ENCODE measurements at places on chromosomes 2 and 18.

DNA sequence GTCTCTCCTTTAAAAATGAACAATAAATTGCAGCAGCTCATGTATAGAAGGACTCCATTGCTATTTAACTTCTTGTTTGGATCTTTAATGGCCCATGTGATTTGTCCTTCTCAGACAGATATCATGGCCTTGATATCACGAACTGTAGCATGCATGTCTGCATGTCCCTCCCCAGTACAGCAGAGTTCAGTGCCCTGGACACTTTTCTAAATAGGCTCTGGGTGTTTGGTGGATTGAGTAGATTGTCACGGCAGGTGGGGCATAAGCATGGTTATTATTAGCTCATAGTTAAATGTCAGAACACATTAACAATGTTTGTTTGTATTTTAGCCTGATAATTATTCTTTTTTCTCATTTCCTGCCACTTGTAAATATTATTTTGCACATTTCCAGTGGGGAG, 118.3 kb downstream of the LRRTM1 start:
- DNase-seq, result no peak

GRCh38 chr2:182616471-182617393, 99.3 kb upstream of the DNAJC10 start:
- DNase-seq, result no peak

- DNase-seq, result no peak
These were observed 95.5 kb downstream of the ZNF521 start for GRCh38 chr18:25256439-25256838.

DNA sequence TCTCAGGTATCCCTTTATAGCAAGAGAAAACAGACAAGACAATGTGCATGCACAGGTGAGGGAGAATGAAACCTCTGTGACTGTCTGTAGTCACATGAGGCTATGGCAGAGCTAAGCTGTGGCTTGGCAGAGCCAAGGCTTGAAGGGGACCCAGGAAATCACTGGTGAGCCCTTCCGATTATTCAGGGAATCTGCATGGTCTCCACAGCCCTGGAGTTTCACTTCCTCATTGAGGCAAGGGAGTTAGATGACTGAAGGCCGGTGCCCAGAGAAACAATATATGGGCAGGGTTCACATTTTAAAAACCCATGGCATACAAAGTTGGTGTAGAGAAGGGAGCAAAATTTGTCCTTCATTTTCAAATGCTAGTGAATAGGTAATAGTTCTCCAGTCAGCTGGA, 144.4 kb upstream of the REV1 start:
- DNase-seq, result no peak

DNA sequence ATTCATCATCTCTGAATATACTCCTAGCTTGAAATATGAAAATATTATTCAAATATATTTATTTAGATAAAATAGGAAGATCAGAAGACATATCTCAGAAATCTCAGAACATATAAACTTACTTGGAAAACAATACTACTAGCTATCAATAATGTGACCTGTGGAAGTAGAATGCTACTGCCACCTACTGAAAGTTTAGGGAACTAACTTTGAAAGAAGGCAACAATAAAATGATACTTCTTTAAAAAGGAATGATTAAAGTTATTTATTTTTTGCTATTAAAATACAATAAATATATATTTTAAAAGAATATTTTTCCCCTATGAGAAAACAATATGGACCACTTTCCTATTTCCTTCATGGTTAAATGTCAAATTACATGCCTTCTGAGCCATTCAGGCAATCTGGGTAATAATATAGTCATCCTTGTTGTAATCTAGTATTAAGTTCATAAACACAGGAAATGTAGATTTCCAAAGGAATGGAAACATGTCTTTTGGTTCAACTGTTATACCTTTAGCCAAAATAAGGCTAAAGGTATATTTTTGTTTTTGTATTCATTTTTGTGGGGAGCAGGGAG, 26.0 kb downstream of the ACADL start:
- DNase-seq, result peak; percentile 12

- no peak for DNase-seq
These were observed 19.0 kb downstream of the ETAA1 start for GRCh38 chr2:67416136-67416535.

DNA sequence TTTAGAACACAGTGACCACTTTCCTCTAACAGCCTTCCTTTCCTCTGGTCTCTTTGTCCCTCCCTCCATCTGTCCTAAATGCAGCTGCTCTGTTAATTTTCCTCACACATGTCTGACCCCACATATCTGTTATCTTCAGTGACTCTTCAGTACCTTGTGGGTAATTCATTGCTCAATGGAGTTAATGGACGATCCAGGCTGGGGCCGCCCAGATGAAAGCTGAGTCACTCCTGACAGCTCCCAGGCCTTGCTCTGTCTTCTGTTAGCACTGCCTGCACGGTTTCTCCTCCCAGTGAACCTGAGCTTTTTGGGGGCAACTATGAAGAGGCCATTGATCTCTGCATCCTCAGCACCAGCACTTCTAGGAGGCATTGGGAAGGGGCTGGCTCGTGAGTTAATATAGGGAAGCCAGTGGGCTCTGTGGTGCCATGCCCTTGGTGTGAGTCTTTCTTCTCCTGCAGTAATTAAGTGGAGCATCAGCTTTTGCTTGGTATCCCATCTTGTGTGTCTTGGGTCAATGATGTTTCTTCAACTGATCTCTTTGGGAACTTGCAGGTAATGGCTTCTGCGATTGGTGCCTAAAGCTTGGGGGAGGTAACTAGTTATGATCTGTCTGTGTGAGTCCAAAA, 67.3 kb downstream of the SNORC start:
- no peak for DNase-seq

- DNase-seq, result no peak
These were observed 3.6 kb downstream of the KIDINS220 start for GRCh38 chr2:8833853-8834252.

DNA sequence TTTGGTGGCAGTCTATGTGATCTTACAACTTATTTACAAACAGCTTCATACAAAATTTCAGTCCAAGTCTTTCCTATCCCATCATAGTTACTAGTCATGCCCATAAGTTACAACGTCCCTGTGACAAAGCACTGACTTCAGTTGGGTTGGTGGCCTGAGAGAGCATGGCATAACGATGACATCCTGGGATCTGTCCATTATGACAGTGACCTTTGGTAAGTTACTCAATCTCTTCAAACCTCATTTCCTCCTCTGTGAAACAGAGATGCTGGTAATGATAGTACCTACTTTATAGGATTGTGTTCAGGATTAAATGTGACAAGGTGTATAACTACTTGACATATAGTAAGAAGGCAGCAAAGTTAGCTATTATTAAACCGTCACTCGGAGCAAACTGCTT, 55.4 kb upstream of the ATP5MC3 start:
- DNase-seq, result no peak

DNA sequence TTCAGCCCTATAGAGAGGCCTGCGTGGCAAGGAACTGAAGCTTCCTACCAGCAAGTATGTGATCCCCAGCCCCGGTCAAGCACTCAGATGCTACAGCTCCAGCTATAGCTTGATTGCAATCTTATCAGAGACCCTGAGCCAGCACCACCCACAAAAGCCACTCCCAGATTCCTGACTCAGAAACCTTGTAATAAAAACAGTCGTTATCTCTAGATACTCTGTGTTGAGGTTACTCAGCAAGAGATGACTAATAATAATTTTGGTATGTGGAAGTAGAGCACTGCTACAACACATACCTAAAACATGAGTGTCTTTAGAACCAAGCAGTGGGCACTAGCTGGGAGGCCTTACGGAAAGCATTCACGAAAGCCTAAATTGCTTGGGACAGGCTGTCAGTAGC, 216.9 kb downstream of the UXS1 start:
- peak; percentile 77 for DNase-seq

GRCh38 chr2:86646865-86647264, 23.2 kb upstream of the RNF103 start:
- DNase-seq, result no peak

DNA sequence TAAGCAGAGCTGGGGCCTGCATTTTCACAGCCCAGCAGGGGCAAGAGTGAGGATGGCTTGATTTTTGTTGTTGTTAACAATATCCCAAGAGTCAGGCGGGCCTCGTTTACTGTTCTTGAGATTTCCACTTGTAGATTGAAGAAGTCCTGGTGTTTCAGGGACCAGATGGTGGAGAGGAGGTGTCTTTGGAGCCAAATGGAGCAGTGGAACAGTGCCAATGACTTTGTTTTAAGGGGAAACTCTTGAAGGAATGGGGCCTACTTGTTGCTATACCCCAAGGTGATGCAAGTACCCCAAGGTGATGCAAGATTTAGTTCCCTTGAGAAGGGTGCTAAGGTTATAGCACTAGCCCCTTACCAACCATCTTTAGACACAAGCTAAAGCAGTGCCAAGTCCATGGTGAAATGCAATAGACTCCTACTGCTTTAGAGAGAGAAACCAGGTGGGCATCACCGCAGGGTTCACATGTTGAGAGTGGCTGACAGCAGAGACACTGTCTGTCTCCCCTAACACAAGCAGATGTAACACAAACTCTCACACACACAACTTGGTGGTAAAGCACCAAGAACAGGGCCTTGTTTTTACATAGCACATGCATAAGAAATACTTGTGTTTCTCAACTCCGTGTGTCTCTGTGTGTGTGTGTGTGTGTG, 44.0 kb downstream of the HK2 start:
- DNase-seq, result no peak

DNA sequence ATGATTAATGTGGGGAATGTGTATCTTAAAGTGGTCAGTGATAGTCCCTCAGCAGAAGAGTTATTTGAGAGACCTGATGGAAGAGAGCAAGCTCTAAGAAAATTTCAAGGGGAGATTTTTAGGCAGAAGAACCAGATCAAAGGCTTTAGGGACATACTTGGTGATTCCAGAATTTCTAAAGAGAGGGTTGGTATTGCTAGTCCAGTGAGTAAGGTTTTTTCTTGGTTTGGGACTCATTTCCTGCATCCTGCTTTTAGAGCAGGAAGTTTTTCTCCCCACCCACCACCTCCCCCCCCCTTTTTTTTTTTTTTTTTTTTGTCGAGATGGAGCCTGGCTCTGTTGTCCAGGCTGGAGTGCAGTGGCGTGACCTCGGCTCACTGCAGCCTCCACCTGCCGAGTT, 42.7 kb upstream of the DYSF start:
- DNase-seq, result no peak

DNA sequence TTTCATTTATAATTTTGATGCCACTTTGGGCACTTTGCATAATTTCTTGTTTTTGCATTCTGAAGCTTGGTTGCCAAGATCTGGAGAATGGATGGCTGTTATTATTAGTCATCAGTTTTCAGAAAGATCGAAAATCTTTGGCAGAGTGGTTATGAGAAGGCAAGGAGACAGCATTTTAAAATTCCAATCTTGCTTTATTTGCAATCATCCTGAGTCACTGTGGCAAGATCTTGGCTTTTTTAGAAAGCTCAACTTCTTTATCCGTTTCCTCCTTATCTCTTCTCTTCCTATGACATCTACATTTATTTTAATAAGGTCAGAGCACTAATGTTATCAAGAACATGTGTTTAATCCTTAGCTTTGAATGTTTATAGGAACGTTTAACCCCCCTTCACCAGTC, 31.1 kb upstream of the EIF2AK3 start:
- no peak for DNase-seq

GRCh38 chr18:22689712-22690111, 243.4 kb upstream of the RBBP8 start:
- no peak for DNase-seq

DNA sequence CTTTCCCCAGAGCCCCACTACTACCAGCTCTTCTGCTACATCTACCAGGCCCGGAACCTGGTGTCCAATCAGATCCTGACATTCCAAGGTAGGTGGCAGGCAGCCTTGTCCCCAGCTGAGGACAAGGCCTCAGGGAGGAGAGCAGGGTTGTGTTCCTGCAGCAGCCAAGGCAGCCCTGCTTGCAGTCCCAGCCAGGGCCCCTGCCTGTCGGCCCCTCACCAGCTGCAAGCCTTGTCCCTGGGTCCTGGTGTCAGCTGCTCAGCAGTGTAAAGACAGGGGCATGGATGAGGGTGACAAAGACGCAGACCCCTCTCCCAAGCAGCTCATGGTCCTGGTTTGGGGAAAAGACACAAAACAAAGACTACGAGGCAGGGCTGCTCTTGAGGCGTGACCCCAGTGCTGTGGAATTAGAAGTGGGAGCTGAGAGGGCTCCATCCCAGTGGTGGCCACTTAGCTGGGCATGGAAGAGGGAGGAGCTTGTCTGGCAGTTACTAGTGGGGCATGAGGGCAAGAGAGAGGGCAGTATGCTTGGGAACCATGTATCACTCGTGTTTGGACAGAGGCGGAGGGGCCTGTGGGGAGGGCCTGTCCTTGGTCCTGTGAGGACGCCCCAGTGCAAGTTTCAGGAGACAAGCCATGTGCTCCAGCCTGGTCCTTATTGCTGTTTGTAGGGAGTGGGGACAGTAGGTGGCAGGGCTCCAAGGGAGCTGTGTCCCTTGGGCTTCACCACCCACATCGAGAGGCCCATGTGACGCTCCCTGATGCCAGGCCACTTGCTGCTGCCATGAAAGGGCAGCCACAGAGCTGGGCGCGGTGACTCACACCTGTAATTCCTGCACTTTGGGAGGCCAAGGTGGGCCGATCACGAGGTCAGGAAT, 47.5 kb downstream of the LMAN2L start:
- no peak for DNase-seq

GRCh38 chr2:7963787-7964186, 718.1 kb upstream of the ID2 start:
- DNase-seq, result no peak

GRCh38 chr18:69854455-69854854, 93.2 kb downstream of the CD226 start:
- no peak for DNase-seq

DNA sequence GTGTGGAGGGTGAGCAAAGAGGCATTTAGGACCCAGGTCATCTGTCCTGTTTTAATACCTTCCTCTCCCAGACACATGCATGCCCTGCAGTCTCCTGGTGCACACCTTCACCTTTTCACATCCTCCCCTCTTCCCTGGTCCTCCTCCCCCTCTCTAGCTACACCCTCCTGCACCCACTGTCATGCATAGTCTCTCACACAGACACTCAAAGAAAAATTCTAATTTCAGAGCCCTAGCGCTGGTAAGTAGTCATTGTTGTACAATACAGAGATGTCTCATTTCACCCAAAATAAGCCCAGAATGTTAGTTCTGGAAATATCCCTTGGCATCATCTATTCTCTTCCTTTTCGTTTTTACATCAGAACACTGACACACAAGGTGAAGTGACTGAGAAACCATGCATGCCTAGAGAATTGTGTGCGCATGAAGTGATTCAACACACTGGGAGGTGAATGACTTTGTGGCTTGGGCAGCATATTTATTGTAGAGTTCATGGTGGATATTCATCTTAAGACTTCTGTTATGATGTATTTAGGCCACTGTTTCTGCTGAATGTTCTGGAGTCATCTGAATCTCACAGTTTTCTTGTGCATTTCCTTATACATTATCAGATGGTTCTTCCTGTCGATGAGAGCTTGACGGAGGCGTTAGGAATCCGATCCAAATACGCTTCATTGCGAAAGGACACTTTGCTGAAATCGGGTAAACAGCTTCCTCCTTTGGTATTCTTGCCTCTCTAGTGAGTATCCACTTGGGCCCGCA, 69.9 kb downstream of the COA5 start:
- DNase-seq, result no peak

GRCh38 chr2:239710953-239711861, 310.4 kb upstream of the HDAC4 start:
- DNase-seq, result no peak

- no peak for DNase-seq
These were observed 60.6 kb downstream of the INHBB start for GRCh38 chr2:120406566-120406965.
